ENCODE measurements at places on chromosomes 2 and 18. TPM values are rescaled to one million over a fixed set of nuclear protein-coding genes. Genes with fewer than 3 reads are reported as not detected.

DNA sequence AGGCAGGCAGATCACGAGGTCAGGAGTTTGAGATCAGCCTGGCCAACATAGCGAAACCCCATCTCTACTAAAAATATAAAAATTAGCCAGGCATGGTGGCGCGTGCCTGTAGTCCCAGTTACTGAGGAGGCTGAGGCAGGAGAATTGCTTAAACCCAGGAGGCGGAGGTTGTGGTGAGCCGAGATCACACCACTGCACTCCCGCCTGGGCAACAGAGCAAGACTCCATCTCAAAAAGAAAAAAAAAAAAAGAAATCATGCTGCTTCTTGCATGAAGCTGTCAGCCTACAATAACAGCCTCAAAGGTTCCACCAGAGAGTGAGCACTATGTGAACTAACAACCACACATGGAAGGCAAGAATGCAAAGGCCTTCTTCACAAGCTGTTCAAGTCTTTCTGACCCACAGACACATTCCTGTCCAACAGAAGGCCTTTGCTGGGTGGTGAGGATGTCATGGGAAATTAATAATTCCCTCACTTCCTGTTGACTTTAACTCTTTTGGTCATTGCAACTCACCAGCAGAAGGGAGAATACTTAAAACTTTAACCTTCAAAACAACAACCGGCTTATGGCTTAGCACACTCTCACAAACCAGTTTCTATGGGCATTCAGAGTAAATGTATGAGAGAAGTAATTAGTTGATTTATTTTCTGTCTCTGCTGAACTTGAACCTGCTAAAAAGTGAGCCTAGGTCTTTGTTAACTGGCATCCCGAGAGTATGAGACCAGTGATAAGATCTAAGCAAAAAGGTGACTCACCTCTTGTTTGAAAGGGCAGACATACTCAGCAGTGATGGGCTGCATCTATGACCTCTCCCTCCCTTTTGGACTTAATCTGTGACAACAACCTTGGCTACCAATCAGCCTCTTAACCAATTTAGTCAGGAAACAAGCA, 11.8 kb downstream of the PLEKHM3 start:
- no peak for DNase-seq
- H3K4me3 ChIP-seq = no peak overlapping the region
- no peak overlapping the region for H3K27ac ChIP-seq

DNA sequence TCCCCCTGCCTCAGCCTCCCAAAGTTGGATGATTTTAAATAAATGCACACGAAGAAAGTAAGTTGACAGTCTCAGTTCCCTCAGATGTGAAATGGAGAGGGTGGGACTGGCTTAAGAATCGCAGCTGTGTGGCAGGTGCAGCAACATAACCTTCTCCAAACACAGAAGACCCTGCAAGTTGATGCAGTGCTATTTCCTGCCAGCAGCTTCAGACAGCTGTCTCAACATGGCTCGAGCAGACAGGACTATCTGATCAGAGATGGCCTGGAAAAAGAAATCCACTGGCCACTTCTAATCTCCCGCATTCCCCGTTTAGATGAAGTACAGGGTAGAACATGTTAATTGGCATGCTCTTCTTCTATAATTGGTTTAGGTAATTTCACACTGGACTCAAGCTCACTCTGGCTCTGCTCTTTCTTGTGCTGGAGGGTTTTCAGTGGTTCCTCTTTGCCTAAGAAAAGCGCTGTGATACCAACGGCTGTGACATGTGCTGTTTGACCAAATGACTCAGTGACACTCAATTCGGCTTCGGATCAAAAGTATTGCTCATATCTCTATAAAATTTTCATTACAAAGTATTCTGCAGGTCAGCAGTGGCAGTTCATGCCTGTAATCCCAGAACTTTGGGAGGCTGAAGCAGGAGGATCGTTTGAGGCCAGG, 40.2 kb downstream of the MYOM1 start:
- peaks cover 53% of the 10 kb centered on the region for H3K36me3 ChIP-seq
- DNase-seq = no peak
- H3K27me3 ChIP-seq = no peaks in the 10 kb centered on the region

DNA sequence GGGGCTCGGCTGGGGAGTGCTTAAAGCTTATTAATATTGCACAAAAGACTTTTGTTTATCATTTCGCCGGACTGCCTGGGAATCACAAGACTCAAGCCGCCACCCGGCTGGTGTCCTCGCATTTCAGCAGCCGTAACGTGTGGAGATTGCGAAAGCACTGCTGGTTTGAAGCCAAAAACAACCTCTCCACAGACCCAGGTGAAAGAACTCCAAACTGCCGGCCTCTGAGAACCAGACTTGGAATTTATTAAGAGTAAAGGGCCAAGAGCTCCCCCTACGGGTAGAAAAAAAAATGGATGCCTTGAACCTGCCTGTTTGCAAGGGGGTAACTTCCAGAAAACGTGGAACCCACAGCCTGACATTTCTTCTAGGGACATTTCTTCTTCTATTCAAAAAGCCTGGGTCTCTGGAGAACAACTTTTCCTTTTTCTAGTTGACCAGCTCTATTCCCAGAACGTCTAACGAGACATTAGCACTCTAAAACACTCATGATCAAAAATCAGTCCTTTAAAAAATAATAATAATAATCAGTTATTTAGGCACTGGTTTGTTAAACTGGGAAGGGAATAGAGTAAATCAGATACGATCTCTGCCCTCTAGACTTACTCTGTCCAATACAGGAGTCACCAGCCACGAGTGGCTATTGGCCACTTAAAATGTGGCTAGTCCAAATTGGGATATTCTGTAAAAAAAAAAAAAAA, 216.3 kb downstream of the C1D start:
- peaks cover 5% of the 10 kb centered on the region for H3K4me1 ChIP-seq
- no peak overlapping the region for H3K27ac ChIP-seq
- no peaks in the 10 kb centered on the region for H3K36me3 ChIP-seq

The CREG2 gene
- total RNA-seq = 4.3 TPM

The C2orf78 gene
- not detected for total RNA-seq
